ENCODE measurements at places on chromosomes 3 and 15. TPM values are rescaled to one million over a fixed set of nuclear protein-coding genes. Genes with fewer than 3 reads are reported as not detected.

The MBD4 gene
- 29.0 TPM for total RNA-seq

The RBP2 gene
- total RNA-seq, result not detected

The GOLGA8H gene
- 0.31 TPM for total RNA-seq

The KCNMB3 gene
- 3.1 TPM for total RNA-seq

The RTP4 gene
- total RNA-seq, result not detected

The GOLGA8T gene
- 0.16 TPM for total RNA-seq

The PLSCR2 gene
- total RNA-seq, result not detected

DNA sequence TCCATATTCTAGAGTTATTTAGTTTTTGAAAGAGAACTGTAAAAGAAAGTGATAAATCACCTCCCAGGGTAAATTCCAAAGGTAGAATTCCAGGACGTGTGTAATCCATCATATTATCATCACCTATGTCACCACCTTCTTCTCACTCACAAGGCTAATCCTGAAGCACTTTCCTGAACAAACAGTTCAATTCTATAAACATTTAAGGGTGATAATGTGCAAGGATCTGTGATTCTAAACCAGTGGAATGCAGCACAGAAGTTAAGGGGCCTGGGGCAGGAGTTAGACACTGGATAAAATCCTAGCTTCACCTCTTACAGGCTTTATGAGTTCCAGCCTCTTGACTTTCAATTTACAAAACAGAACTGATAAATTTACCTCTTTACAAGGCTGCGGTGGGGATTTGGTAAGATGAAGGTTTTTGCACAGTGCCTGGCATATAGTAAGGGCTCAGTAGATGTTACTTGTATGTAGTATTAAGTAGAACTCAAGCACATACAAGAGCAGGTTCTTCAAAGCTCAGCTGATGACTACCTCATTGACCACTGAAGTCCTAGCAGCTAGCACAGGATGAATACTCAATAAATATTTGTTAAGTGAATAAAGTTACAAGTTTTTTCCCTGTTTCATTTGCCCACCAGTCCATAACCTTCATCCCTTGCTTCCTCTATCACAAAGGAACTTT is 47.3 kb upstream of the CCDC80 start:
- no peak for DNase-seq

- no peak for DNase-seq
These were observed 66.5 kb upstream of the FNDC3B start for GRCh38 chr3:171972871-171973348.

DNA sequence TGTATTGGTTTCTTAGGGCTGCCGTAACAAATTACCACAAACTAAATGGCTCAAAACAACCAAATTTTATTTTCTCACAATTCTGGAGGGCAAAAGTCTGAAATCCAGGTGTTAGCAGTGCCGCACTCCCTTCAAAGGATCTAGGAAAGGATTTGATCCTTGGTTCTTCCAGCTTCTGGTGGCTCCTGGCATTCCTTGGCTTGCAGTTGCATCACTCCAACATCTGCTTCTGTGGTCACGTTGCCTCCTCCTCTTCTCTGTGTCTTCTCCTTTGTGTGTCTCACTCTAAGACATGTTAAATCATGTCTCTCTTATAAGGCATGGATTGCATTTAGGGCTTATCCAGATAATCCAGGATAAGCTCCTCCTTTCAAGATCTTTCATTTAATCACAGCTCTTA is 262.2 kb downstream of the MEX3B start:
- no peak for DNase-seq

DNA sequence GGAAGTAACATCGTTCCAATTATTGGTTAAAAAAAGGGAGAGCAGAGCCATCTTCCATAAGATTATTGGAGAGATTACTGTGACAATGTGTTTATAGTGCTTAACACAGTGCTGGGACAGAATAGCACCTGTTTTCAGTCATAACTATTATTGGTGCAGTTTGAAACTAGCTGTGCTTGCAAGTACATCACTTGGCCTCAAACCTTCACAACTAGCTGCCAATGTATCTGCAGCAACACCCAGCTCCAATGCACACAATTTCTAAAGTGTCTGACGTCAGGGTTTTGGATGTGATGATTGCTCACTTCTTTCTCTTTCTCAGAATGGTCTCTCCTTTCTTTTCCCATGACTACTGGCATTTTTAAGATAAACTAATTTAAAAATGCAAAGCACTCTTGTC is 246.2 kb downstream of the SV2B start:
- DNase-seq, result no peak

DNA sequence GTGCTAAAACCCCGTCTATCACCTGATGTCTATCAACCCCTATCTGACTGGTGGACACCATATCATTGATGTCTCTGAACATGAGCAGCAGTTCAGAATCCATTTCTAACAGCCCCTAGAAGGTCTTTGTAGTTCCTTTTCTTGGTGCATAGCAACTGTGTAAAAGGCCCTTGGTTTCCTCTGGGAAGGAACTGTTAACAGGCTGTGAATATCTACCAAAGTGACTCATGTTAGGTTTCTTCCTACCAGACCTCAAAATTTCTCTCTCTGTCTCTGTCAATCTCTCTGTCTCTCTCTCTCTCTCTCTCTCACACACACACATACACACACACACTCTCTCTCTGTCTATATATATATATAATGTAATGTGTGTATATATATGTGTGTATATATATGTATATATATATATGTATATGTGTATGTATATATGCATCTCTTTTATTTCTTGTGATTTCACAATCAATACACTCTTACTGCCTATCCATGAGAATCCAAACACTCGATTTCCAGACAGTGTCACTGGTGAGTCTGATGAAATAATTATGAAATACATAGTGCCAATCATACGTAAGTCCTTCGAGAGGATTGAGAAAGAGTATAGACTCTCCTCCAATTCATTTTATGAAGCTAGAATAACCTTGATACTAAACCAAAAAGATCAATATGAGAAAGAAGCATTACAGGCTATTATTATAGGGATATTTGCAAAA is 335.9 kb upstream of the SLCO3A1 start:
- DNase-seq, result no peak

GRCh38 chr3:116342499-116342898 is 102.8 kb downstream of the LSAMP start:
- no peak for DNase-seq

GRCh38 chr15:94494732-94495131 is 263.4 kb downstream of the MCTP2 start:
- no peak for DNase-seq

- DNase-seq, result no peak
These were observed 205.9 kb downstream of the CD47 start for GRCh38 chr3:107884719-107885460.

- DNase-seq, result no peak
These were observed 4.6 kb downstream of the PARL start for GRCh38 chr3:183880121-183880520.

- DNase-seq, result peak; percentile 73
These were observed at the start of gene IL17RC for GRCh38 chr3:9916734-9917680. Gene IL17RC, plus strand, starts transcription at chr3:9917098. Its CDS starts 218 bp downstream, at chr3:9917316.

GRCh38 chr3:42711491-42712343 is 9.1 kb upstream of the HHATL start:
- no peak for DNase-seq

DNA sequence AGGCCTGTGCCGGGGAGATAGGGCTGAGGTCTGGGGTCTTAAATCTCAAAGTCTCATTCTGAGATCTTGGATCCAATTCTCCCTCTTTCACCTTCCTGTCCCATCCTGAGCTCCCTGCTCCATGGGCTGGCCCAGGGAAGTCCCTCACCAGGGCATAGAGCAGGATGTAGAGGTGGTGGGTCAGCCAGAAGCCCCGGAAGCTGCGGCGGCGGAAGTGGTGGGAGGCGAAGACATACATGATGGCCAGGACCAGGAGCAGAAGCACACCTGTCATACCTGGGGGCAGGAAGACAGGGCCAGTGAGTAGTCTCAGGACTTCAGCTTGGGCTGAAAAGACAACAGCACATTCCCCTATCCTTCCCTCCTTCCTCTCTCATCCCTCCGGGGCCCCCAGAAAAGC is 16.5 kb downstream of the DUOX2 start:
- no peak for DNase-seq

GRCh38 chr3:15952543-15953175 is 154.9 kb upstream of the ANKRD28 start:
- no peak for DNase-seq

DNA sequence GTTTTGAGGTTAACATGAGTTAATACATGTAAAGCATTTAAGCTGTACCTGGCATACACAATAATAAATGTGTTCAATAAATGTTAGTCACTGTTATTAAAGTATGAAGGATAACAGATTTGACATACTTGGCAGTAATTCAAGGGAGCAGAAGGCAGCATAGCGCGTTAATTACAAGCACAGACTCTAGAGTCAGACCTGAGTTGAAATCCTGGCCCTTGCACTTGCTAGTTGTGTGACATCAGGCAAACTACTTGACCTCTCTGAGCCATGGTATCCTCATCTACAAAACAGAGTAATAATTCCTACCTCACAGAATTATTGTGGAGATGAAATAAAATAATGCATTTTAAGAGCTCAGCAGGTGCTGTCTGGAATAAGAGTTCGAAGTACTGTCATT is 5.4 kb downstream of the IFT122 start:
- no peak for DNase-seq

- DNase-seq, result no peak
These were observed 516.4 kb downstream of the GBE1 start for GRCh38 chr3:81245043-81245442.

DNA sequence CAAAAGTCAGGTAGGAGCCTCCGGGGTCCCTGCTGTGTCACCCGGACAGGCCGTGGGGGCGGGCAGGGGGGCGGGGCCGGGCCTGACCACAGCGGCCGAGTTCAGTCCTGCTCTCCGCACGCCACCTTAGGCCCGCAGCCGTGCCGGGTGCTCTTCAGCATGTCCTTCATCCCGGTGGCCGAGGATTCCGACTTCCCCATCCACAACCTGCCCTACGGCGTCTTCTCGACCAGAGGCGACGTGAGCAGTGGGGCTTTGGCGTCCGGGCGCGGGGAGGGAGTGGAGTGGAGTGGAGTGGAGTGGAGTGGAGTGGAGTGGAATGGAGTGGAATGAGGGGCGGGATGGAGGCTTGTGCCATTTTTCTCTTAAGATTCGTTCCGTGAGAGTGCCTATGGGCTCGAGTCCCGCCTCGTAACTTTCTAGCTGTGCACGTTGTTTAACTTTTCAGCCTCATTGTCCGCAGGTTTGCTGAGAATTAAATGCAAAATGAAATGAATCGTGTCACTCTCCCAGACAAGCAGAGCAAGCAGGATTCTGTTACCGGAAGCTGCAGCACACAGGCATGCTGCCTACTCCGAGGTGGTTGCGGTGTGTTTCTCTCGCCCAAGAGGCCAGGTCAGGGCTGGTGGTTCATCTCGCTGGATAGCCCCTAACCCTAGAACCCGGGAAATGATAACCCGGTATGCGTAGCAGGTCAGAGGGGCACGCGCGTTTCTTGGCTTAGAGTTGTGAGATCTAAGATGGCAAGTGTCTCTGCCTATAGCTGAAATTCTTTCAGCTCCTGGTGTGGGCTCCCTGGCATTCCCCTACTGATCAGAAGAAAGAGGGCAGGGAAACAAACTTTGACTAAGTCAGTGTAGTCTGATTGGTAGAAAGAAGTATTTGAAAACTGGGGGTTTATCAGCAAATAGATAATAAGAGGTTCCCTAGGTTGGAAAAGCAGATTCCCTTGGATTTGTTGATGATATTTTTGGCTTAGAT is at the start of gene FAH:
Gene FAH (plus strand): TSS at position 104 of the 981 bp plus-strand sequence. CDS start 56 bp downstream, at position 160.
- DNase-seq, result no peak

DNA sequence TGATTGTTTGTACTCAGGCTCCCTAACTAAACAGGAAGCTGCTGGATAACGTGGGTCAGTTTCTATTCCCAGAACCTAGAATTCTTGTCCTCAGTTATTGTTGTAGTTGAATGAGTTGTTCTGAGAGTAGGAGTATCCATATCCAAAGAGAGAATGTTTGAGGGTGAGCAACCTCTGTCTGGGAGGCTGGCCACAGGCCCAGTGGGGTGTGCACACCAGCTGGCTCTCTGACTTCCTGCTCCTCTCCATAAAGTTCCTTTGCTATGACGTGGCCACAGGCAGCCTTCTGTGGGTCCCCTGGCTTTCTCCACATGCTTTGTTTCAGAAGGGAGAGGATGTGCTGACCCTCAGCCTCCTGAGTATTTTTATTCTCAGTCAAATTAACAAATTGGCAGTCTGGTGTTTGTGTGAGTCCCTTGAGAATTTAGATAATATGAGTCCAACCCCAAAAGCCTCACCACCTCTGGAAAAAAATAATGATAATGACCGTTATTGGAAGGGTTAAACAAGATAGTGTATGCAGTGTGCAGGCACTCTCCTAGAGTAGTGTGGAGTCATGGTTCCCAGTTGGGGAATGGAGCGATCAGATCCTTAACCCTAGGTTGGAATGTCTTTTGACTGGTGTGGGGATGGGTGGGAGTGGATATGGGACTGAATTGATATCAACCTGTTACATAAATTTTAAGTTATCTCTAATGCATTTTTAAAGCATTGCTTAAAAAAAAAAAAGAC is 47.6 kb upstream of the MED12L start:
- peak; percentile 5 for DNase-seq

- DNase-seq, result no peak
These were observed 15.6 kb upstream of the WWTR1 start for GRCh38 chr3:149673393-149673792.

GRCh38 chr3:53730576-53730975 is 115.6 kb downstream of the CHDH start:
- DNase-seq, result peak; percentile 49

- DNase-seq, result no peak
These were observed 217.5 kb downstream of the CHL1 start for GRCh38 chr3:414063-414462.

DNA sequence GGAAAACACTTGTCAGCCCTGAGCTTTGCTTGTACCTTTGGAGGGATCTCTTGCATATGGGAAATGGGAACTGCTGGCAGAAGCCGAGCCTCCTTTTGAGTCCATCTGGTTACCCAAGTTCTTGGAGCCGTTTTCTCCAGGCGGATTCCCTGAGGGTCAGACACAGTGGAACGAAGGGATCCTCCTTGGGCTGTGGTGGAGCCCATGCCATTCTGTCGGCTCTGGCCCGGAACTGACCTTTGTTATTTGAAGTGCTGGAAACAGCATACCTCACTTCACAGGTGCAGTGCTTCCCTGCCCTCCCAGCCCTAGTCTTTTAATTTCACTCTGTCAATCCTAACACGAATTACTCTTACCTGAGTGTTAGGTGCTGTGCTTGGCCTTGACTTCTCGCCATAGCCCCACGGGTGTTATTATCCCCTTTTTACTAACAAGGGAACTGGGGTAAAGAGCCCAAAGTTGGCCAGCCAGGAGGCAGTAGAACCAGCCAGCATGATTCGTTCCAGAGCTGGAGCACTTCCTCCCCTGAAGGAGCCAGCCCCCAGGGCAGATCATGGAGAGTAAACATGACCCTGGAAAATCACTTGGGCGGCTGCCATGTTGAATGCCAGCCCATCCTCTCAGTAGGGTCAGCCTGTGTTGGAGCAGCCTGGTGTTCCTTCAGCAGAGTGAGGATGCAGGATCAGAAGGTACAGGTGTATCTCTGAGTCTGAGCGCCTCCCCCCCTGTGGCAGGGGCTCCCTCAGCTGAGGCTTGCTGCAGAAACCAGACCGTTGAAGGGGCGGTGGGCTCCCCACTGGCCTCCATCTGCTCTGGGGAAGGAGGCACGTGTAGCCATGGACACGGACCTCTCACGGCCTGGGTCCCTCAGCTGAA is 143.2 kb downstream of the DNAJB8 start:
- no peak for DNase-seq

- no peak for DNase-seq
These were observed 67.4 kb upstream of the ST8SIA2 start for GRCh38 chr15:92326236-92326635.

Data from occipital lobe (tissue), 3 donors.